Stimulated activated naive CD4-positive, alpha-beta T cell (primary cell): ENCODE measurements at places on chromosomes 1 and 21.

GRCh38 chr1:18511149-18511873, 30.6 kb downstream of the KLHDC7A start:
- no peak for DNase-seq

GRCh38 chr1:226708967-226709396, 30.1 kb downstream of the ITPKB start:
- DNase-seq: no peak

GRCh38 chr1:224217655-224218623, 34.9 kb downstream of the DEGS1 start:
- DNase-seq: no peak

DNA sequence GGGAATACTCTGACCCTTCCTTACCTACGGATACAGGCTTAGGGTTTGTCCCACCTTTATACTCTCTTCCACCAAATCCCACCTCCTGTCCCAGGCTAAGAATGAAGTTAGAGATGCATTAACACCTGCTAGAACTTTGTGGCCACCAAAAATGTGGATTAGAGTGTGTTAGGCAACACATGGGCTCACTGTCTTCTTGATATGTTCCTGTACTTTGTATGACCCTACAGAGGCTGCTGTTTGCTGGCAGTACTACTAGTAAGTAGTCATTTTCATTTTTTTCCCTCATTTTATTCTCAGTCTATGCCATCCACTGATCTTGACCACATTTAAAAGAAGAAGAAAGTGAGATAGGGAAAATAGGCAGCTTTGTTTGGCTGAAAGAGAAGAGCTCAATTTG, 21.0 kb upstream of the TMEM39B start:
- no peak for DNase-seq

DNA sequence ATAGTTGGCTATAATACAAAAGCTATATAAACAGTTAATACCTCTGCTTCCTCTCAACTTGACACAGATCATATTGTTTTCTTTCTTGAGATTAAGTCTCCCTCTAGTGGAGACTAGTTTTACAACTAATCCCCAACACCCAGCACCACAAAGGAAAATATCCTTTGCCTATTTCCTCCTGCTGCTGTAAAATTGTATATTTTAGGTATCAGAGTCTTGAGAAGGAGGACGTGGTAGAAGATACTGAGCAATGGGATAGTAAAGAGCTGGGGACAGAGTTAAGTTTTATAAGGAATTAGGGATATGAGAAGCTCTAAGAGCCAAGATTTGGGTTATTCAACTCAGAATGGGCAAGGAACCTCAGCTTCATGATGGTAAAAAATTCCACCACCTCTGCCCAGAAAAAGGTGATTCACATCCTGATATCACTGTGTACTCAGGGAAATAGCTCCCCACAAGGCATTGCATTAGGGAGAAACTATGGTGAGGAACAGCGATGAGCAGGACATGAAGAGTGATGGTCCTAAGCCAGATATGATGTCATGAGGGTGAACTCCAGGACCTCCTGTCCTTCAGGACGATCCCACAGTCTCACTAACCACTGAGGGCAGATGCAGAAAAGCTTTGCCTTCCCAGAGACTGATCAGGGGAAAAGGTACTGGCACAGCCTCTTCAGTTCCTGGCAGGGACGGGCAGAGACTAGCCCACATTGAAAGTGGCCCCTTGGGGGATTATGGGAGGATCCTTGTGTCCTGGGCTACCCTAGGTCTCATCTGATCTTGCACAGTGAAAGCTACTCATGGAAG, 14.7 kb upstream of the CFAP126 start:
- no peak for DNase-seq

DNA sequence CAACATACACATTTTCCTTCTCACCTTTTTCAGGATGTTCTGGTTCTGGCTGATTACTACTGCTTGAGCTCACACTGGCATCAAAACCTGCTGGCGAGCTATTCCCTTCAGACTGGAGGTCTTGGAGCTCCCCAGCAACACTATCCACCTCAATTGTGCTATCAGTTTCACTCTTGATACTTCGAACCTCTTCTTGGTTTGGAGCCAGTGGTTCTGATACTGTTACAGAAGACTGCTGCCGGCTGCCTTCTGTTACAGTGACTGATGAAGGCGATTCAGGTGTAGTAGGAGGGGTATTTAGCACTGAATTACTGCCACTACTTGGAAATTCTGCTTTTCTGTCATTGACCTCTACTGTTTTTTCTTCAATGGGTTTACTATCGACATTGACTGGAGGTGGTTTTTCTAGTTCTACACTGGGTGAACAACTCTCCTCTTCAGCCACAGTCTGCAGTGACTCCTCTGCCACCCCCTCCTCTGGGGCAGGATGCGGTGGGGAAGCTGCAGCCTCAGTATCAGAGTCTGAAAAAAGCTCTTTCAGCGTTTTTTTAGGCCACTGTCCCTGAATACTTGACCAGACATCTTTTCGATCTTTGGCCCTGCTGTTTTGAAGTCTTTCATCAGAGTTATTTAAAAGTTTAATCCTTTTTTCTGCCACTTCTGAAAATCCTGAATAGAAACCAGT, 20.7 kb upstream of the RBM34 start:
- DNase-seq: no peak

DNA sequence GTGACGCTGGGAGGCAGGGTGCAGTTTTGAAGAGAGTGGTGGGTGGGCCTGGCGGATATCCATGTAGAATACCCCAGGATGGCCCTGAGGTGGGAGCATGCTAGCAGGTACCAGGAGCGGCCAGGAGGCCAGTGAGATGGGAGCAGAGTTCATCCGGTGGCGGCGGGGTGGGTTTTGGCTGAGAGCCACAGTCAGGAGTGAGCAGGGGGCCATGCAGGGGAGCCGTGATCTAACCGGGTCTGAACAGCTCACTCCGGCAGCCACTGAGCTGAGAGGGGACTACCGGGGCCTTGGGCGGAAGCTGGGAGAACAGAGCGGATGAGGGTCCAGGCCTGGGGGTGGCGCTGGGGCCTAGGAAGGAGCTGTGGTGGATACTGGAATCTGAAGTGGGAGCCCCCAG, 47.6 kb upstream of the LRP8 start:
- no peak for DNase-seq

- no peak for DNase-seq
Observed at GRCh38 chr1:78722947-78723346, 73.3 kb downstream of the IFI44 start.

GRCh38 chr1:155694167-155694566, 5.3 kb downstream of the DAP3 start:
- DNase-seq: no peak

- DNase-seq: no peak
Observed at GRCh38 chr1:92657701-92658100, 127.2 kb downstream of the EVI5 start.

DNA sequence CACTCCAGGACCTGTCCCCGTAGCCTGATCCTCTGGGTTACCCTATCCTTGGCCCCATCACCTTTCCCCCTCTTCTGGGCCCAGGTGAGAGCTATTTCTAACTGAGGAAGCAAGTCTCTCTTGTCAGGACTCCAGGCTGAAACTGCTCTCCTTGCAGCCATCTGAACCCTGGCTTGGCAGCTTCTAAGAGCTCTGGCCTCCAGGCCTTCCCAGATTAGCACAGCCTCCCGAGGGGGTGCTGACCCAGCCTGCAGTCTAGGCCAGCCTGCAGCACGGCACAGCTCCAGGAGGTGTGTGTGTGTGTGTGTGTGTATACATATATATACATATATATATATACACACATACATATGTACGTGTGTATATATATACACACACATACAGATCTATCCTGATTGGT, 17.4 kb downstream of the CACNA1S start:
- no peak for DNase-seq

GRCh38 chr1:234943836-234944402, 184.7 kb downstream of the TOMM20 start:
- no peak for DNase-seq

GRCh38 chr1:206023695-206024094, at the start of gene CTSE:
CTSE (minus strand) TSS chr1:206023895; CDS start chr1:206023791, 104 bp downstream.
- no peak for DNase-seq
